ENCODE measurements at places on chromosomes 6 and 20. TPM values are rescaled to one million over a fixed set of nuclear protein-coding genes. Genes with fewer than 3 reads are reported as not detected.
A peak's percentile ranks its signal among the peaks of the same experiment; 100 is the strongest.

The DEFB132 gene
- total RNA-seq = not detected

The RNF8 gene
- total RNA-seq = 12.7 TPM

GRCh38 chr6:87590990-87591389, 1.1 kb downstream of the ORC3 start:
- no peak for DNase-seq

The CCN6 gene
- total RNA-seq = 0.42 TPM

DNA sequence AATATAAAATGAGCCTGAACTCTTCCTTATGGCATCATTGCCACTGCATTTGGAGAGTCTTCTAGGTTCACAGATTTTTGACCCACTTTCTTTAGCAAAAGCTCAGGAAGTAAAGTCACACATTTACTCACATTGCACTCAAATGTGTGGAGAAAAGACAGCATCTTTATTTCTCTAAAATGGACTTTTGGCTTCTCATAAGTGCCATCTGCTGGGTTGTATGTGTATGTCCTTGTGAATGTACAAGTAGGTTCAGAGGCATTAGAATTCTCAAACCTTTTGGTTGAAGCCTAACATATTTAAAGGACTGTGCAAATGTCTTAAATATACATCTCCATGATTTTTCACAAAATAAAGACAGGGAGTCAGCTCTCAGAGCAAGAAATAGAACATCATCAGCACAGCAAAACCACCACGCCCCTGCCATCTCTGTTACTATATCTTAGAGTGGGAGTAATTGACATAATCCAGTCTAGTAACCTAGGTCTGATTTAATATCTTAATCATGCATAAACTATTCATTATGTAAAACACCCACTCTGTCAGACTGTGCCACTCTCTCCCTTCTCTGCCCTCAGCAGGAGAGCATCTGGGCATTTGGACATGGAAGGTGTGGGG, 42.2 kb upstream of the SPTLC3 start:
- no peak for DNase-seq

DNA sequence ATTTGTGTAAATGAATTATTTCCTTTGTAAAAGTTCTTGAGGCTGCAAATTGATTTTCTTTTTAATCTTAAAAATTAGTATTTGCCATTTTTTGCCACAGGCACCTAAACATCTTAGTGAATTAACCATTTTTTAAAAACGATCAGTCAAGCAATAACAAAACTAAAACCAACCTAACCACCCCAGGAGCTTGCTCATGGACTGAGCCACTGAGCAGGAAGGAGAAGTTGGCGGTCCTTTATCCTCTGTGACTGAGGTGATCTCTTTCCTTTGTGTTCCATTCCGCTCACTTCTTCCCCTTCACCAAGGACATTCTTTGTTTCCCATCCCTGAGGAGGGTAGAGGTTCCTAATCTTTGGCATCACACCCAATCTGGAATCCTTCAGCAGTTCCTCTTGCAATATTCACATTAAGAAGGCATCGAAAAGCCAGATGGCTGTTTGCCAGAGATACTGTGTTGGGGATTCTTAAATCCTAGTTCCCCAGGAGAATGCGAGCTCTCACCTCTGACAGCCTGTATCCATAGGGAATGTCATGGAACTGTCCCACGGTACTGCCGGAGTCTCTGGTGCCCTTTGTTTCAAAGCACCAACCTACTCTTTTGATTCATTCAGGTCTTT, 30.5 kb downstream of the RPRD1B start:
- DNase-seq = no peak

The SEL1L2 gene
- total RNA-seq = not detected

The LTB gene
- total RNA-seq = not detected

The TXNDC5 gene
- 115 TPM for total RNA-seq

The RUNX2 gene
- total RNA-seq = 12.3 TPM

DNA sequence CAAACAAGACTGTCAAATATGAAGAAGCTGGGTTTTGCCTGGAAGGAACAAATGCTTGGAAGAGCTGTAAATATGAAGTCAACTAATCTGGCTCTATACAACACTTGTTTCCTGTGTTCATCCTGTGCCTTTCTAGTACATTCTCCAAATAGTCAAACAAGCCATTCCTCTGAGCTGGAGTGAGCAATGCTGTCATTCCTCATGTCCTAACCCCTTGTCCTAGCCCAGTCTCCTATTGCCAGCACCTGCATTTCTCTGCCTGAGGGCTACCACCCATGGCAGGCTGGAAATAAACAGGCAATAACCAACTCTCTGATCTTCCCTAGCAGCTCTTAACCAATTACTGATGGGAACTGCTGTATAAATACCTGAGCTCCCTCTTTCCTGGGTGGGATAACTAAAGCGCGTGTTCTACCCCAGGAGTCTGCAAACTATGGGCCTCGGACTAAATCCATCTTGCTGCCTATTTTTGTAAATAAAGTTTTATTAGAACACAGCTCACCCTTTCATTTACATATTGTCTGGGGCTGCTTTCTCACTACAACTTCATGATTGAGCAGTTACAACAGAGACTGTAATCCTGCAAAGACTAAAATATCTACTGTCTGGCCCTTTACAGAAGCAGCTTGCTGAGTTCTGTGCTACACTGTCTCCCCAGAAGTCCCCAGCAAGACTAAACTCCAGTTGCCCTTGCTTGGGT, 13.4 kb downstream of the RIMS4 start:
- DNase-seq = no peak

The ITCH gene
- 48.4 TPM for total RNA-seq

- peak; percentile 15 for DNase-seq
Measured at GRCh38 chr6:147586044-147586443, 77.6 kb downstream of the SAMD5 start.

DNA sequence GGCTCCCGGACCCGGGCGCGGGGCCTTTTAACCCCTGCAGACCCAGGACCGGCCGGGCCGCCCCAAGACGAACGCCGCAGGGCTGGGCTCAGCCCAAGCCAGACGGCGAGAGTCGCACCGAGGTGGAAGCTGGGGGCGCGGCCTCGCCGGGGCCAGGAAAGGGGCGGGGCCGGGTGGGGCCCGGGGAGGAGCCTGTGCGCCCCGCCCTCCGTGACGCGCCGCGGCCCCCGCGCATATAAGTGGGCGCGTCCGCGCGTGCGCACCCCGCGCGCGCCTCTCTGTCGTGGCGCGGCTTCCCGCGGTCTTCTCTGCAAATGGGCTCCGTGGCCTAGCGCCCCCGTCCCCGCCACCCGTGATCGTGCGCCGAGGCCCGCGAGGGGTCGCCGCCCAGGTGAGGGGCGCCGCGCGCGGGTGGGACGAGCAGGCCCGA, at the start of gene PPDPF:
PPDPF (plus strand) TSS at position 262 of the 430 bp plus-strand sequence. CDS start 544 bp downstream, outside the sequence.
- peak; percentile 70 for DNase-seq

The FERMT1 gene
- total RNA-seq = 0.78 TPM

The PAK5 gene
- 0.22 TPM for total RNA-seq

- DNase-seq = no peak
Measured at GRCh38 chr6:150144294-150144868, 1.5 kb downstream of the PPP1R14C start.

DNA sequence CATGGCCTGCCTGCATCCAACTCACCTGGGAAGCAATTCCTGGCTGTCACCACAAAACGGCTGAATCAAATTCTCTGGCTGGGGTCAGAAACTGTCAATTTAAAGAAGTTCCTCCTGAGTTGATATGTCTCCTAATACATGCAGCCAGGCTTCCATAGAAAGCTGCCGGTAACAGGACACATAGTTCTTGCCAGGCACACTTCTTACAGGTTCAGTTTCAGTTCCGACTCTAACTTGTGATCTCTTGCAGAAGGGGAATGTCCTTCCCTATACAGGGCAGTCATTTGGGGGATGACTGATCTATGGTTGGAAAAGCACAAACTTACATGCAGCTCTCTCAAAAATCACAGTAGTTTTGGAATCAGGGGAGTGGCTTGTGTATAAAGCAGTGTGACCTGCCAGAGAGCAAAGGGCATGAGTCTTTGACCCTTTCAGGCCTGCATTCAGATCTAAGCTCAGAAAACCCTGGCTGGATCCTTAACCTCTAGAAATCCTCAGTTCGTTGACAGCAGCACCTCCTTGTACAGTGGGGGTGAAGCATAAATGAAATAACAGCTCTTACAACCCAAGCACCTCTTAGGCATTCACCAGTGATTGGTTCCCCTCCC, 195.6 kb downstream of the SCP2D1 start:
- DNase-seq = no peak

DNA sequence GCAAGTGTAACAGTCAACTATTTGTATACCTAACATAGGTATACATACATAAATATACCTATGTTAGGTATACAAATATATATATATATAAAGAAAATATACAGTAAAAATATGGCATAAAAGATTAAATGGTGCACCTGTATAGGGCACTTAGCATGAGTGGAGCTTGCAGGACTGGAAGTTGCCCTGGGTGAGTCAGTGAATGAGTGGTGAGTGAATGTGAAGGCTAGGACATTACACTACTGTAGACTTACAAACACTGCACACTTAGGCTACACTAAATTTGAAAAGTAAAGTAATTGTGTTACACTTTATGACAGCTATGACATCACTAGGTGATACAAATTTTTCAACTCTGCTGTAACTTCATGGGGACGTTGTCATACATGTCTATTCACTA, 65.6 kb downstream of the CDC5L start:
- no peak for DNase-seq

- DNase-seq = no peak
Measured at GRCh38 chr6:41702771-41703494, 32.5 kb downstream of the TFEB start.

- DNase-seq = no peak
Measured at GRCh38 chr6:47348316-47348863, 38.7 kb upstream of the TNFRSF21 start.

The LRRN4 gene
- total RNA-seq = not detected

The C6orf120 gene
- total RNA-seq = 44.2 TPM

The BMP7 gene
- total RNA-seq = 14.2 TPM

DNA sequence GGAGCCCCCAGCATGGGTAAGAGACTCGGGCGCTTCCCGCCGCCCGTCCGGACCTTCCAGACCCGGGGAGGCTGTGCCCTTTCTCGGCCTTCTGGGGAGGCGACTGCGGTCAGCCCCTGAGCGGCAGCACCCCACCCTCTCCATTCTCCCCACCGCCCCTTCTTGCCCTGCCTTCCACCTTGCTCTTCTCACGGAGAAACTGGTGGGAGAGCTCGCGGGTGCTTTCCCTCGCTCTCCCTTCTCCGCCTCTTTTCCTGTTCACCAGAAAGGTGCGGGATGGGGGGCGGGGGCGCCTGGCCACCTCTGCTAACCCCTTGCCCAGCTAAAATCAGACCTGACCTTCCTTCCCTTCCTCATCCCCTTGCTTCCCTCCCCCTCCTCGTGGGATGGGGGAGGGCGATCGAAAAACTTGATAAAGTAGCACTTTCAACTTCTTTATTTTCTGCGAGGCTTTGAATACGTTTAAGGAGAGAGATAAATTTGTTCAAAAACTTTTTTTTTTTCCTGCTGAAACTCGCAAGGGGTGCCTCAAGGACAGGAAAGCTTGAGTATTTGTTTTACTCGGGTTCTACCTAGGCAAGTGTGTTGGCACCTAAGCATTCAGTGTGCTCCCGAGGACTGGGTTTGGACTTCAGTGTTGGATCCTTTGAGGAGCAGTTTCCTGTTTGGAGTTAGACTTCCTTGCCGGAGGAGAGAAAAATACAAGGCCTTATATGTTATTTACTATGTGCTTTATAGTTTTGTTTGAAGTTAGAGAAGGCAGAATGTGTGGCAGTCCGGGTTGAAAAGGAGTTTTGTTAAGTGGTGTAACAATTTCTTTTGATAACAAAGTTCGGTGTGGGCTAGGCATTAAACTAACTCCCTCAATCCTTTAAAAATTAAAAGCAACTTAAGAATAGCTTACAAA, 897 bp downstream of the CD2AP start:
- no peak for DNase-seq

GRCh38 chr6:150531957-150532356, 67.7 kb upstream of the PLEKHG1 start:
- DNase-seq = no peak

All from tibial nerve (tissue), 4 donors.